ENCODE measurements at places on chromosomes 7 and 10.

DNA sequence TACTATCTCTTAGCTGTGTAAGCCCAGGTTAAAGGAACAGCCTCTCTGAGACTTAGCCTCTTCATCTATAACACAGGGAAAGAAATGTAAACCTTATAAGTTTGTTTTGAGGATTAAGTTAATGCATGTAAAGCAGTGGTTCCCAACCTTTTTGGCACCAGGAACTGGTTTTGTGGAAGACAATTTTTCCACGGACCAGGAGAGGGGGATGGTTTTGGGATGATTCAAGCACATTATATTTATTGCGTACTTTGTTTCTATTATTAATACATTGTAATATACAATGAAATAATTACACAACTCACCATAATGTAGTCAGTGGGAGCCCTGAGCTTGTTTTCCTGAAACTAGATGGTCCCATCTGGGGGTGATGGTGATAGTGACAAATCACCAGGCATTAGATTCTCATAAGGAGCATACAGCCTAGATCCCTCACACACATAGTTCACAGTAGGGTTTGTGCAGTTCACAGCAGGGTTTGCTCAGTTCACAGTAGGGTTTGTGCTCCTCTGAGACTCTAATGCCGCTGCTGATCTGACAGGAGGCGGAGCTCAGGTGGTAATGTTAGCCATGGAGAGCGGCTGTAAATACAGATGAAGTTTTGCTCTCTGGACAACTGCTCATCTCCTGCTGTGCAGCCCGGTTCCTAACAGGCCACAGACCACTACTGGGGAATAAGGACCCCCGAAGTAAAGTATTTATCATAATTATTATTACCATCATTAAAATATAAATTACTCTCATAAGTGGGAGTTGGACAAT lies 41.3 kb upstream of the ANK3 start:
- DNase-seq, result no peak

DNA sequence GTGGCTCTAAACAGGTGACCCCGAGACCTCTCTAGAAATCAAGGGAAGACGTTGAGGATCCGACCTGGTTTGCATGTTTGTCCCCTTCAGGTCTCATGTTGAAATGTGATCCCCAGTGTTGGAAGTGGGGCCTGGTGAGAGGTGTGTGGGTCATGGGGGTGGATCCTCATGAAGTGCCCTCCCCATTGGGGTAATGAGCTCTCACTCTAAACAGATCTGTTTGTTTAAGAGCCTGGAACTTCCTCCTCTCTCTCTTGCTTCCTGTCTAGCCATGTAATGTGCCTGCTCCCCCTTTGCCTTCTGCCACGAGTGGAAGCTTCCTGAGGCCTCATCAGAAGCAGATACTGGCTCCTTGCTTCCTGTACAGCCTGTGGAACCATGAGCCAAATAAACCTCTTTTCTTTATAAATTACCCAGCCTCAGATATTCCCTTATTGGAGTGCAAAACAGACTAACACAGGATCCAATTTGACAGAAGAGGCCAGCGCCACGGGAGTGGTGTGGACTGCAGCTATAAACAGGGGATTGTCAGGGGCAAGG lies 10.8 kb upstream of the POLM start:
- DNase-seq, result no peak

DNA sequence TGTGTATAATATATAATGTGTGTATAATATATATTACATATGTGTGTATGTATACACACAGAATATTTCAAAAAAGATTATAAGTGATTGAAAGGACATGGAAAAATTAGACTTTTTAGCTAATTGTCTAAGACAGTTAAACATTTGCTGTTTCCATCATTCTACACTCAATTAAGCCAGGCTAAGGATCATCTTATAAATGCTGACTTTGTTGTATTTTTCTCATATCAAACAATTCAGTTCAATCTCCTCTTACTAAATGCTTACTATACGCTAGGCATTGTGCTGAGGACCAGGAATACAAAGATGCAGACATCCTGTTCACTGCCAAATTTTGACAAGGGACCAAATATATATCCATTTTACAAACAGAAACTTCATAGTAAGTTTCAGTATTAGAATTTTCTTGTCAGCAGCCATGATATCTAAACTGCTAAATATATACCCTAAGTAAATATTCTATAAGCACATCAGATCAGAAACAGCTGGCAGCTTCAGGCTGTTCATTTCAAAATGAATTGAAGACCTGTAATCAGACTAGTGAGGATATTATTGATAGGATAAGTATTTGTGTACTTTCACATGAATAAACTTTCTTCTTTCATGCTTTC lies 10.3 kb upstream of the LRRN3 start:
- DNase-seq, result no peak

- DNase-seq, result no peak
Observed at GRCh38 chr7:73314271-73314670, 5.6 kb upstream of the NSUN5 start.

DNA sequence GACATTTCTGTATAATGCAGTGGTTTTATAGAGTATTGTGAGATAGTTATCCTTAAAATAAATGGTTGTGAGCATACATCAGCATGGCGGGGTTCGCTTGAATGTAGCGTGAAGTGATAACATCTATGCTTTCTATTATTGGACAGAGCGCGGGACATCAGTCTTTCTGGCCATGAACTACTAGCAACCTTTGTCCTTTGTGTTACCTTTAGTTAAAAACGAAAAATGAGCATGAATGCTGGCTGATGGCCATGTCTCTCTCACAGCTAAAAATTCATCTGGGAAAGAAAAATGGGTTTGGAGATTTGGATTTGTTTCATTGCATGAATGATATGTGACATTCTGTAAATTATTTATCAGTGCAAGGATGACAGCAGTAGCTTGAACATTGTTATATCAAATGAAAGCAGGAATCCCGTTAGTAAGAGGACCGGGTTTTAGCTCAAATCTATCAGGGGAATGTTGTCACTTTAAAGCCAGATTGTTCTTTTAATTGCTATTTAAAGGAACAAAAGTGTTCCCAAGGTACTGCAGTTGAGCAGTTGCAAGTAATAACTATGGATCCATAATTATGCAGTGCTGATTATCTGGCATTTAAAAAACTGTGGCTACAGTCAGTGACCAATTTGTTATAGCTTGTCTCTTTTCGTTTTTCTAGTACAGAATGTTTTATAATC lies 131.0 kb downstream of the KAT6B start:
- DNase-seq, result no peak

- no peak for DNase-seq
Observed at GRCh38 chr10:15672469-15672868, 47.3 kb downstream of the ITGA8 start.

GRCh38 chr7:111113263-111114017 lies 22.5 kb downstream of the LRRN3 start:
- no peak for DNase-seq

DNA sequence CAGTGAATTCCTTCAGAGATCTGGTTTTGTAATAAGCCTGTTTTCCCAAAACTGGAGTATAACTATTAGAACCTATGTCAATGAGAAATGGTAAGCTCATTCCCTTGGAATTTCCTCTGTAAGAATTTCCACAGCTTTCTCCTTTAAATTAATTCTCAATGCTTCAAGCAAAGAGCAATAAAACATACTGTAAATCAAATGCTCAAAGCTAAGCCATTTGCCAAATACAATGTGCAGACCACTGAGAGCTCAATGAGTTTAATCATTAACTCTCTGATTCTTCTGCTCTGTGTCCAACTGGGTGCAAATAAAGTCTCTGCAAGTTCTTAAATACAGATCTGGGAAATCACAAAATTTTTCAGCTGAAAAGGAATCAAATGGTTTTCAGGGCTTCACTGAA lies 227.6 kb upstream of the IMMP2L start:
- DNase-seq, result no peak

- no peak for DNase-seq
Observed at GRCh38 chr10:61628151-61628874, 34.4 kb upstream of the CABCOCO1 start.

DNA sequence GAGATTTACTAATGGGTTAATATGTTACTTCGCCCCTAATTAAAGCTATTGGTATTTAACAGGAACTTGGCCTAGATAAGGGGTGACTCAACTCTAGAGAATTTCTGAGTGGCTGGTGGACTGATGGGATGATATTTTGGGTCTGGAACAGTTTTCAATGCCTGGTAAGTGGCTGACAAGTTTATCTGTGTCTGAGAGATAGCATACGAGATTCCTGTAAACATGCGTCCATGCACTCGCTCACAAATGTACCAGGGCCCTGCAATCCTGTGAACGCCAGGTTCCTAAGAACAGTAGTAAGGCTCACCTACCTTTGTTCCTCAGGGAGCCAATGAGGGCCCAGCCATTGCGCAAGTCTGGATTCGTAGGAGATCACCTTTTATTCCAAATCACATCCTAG lies 683.8 kb upstream of the ANKRD30A start:
- DNase-seq, result no peak

- DNase-seq, result no peak
Observed at GRCh38 chr10:122915700-122916099, 5.3 kb downstream of the FAM24A start.

DNA sequence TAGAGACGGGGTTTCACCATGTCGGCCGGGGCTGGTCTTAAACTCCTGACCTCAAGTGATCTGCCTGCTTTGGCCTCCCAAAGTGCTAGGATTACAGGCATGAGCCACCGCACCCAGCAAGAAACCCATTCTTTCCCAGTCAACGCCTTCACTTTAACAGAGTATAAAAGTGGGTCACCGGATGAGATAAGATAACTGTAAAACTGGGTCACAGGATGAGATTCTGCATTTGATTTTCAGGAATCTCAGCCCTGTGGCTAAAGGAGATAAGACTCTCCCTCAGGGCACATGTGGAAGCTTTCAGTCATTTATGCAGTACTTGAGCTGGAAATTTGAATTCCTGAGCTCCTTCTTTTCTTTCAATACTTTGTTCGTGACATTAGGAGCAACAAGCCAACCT lies 70.8 kb downstream of the LRRC17 start:
- no peak for DNase-seq

DNA sequence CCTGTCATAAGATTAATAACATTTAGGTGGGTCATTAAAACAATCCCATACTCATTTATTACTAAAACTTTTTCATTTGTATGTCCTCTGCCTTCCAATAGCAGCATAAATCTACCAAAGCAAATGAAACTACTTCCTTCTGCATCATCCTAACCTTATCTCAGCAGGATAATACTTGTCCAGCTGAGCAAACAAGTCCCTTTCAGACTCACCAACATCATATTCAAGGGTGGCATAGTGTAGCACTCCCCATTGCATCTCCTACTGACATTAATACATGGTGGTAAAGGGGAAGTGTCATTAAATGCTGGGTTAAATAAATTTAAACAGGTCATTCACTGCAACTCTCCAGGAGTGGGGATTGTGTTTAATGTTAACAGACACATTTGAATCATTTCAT lies 3.4 kb upstream of the MINDY3 start:
- DNase-seq, result no peak

DNA sequence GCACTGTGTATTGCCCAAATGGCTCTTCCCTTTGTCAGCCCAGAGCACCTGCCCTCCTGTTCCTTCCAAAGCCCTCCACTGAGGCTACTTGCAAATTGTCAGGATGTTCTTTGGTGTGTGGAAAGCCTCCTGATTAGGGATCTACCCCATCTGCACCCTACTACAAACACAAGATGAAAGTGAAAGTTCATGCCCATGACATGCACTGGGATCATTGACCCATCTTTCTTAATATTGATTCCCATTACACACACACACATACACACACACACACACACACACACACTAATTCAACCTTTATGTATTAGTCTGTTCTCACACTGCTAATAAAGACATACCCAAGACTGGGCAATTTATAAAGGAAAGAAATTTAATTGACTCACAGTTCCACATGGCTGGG lies 213.7 kb upstream of the IGFBP3 start:
- no peak for DNase-seq

DNA sequence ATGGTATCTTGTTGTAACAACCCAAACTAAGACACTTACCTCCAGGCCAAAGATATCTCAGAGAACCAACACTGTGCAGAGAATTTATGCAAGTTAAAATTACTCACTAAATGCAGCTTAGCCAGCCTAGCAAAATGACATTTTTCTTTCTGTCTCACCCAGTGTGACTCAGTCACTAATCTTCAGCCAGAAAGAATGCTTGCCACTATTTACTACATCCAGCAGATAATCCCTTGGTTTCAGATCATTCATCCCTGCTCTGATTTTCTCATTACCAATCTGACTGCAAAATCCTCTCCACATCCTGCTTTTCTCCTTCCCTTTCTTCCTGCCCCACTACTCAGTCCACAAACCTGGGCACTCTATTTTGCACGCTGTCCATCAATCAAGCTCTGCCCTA lies 93.5 kb upstream of the NEBL start:
- no peak for DNase-seq

GRCh38 chr7:140175221-140176121 lies 1.3 kb downstream of the KDM7A start:
- DNase-seq, result peak; percentile 85

- no peak for DNase-seq
Observed at GRCh38 chr7:50335795-50336754, 31.6 kb downstream of the IKZF1 start.

- DNase-seq, result no peak
Observed at GRCh38 chr7:66083677-66084076, 8.1 kb downstream of the ASL start.

DNA sequence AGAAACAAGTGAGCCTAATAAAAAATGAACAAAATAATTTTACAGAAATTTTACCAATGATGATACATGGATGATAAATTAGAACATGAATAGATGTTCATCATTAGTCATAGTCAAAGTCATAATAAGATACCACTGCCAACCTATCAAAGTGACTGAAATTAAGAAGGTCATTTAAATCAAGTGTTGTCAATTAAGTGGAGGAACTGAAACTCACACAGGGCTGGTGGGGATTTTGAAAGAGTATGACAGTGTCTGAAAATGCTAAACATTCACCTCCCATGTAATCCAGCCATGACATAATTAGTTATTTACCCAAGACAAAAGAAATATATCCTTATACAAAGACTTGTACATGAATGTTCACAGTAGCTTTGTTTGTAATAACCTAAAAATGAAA lies 57.1 kb upstream of the DYNC1I1 start:
- DNase-seq, result no peak

- DNase-seq, result no peak
Observed at GRCh38 chr10:637221-637620, 52.2 kb downstream of the DIP2C start.

DNA sequence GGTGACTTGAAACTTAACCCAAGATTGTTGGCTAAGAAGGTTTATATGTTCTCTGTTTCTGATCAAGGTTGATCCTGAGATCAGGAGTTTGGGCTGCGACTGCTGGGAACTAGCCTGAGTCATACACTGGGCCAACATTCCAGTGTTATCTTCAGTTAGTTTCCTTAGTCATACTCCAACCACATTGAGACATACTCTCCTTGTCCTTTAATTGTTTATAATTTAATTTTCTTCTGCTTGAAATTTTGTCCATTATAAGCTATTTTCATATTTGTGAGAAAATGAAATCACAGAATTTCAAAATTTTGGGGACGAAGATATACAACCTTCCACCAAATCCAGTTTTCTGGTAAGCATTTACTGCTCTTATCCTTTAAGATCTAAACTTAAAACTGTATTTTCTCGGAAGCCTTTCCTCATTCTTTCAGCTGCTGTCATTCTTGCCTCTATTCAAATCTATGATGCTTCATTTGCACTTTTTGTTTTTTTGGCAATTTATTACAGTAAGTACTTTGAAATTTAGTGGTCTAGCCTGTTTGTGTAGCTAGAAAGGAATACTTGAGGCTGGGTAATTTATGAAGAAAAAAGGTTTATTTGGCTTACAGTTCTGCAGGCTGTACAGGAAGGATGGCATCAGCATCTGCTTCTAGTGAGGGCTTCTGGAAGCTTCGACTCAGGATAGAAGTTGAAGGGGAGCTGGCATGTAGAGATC lies 63.4 kb upstream of the POT1 start:
- DNase-seq, result no peak
